ENCODE measurements at places on chromosomes 6 and 20. TPM values are rescaled to one million over a fixed set of nuclear protein-coding genes. Genes with fewer than 3 reads are reported as not detected.

Gene RAMACL
- 0.77 TPM for polyA plus RNA-seq

Gene FILIP1
- polyA plus RNA-seq, result 5.6 TPM

Gene OXT
- polyA plus RNA-seq, result not detected

Gene PREX1
- 121 TPM for polyA plus RNA-seq

Gene ROS1
- polyA plus RNA-seq, result 15.5 TPM

Gene CD83
- 14.5 TPM for polyA plus RNA-seq

Gene TRAPPC3L
- not detected for polyA plus RNA-seq

Gene EBF4
- 5.8 TPM for polyA plus RNA-seq

Gene PRL
- polyA plus RNA-seq, result not detected

Gene SLC17A1
- polyA plus RNA-seq, result not detected

Gene BPIFB4
- 0.25 TPM for polyA plus RNA-seq

Gene ANKRD66
- polyA plus RNA-seq, result 5.5 TPM

Gene PTCRA
- polyA plus RNA-seq, result 4.6 TPM

Gene GHRH
- not detected for polyA plus RNA-seq

Gene ANKRD60
- not detected for polyA plus RNA-seq

Gene WFDC5
- 0.57 TPM for polyA plus RNA-seq

Gene SYCP2
- 3.1 TPM for polyA plus RNA-seq

Gene CTCFL
- not detected for polyA plus RNA-seq

Gene SMLR1
- polyA plus RNA-seq, result not detected

Gene NOTCH4
- 54.6 TPM for polyA plus RNA-seq

Gene MLIP
- polyA plus RNA-seq, result 0.18 TPM

Gene MYLIP
- 16.7 TPM for polyA plus RNA-seq

Gene HAO1
- polyA plus RNA-seq, result not detected

Gene OTOR
- polyA plus RNA-seq, result not detected

Gene SIGLEC1
- polyA plus RNA-seq, result 19.2 TPM

Gene VIP
- polyA plus RNA-seq, result 13.0 TPM

Gene TUBB2B
- polyA plus RNA-seq, result 0.85 TPM

Data from lung (tissue), 17 donors.